Suppressor macrophage (primary cell): ENCODE measurements at places on chromosomes 7 and 10.

DNA sequence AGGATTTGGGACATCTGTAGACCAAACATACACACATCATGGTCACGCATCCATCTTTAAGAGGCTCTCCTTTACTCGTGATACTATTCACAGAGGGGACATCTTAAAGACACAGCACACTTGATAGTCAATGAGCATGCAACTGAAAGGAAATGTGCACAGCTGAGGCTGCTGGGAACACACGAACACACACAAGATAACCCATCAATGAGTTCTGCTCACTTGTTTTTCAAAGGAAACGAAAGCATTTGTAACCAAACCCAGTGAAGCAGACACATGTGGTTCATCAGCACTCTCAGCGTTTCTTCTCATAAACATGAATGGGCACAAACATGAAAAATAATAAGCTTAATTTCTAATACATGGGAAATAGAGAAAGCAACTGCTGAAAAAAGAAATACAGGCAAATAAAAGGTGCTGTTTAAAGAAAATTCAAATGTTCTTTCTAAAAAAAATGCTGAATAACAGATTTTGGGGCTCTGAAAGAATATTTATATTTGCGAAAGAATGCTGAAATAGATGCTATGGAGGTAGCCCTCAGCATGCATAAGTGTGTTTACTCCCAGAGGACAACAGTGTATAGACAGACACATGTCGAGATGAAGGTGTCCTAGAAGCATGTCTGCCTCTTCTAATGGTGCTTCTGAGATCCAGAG, 59.7 kb upstream of the LAMB4 start:
- DNase-seq, result no peak

- DNase-seq, result no peak
Observed at GRCh38 chr7:3083350-3083749, 39.7 kb upstream of the CARD11 start.

- peak; percentile 8 for DNase-seq
Observed at GRCh38 chr7:154505362-154505761, 453.2 kb downstream of the DPP6 start.

DNA sequence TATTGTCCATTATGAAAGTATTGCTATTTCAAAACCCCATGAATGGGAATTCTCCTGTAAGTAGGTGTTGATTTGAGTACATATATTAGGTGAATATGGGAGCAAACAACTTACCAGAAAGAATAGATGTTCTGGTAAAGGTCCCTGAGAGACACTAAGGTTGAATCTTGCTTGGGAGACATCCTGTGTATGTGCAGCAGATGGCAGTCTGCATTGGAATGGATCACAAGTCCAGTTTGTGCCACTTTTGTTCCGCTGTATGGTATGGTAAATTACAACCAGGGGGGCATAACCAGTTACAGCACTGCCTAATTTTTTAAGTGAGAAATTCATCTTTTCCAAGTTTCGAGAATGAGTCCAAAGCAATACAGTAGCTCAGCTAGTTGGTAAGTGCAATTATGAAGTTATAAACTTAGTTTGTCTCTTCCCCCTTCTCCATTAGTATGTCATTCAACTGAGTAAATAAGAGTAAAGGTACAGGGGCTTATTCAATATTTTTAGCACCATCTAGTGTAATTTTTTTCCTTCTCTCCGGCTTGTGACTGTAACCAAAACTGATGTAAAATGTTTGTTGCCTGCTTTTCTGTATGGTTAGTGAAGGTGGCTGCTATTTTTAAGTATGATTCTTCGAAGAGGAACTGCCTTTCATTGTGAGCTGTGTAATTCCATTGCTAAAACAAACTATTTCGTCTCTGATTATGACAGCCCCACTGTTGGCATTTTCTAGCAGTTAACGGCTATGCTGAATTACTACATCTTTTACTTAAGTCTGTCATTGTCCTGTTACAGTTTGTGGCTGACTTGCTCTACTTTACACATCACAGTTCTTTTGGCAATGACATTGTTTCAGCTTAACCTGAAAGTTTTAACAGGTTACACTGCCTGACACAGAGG, 2.8 kb downstream of the MCU start:
- peak; percentile 61 for DNase-seq

GRCh38 chr10:1120801-1121211, 64.6 kb downstream of the WDR37 start:
- no peak for DNase-seq

DNA sequence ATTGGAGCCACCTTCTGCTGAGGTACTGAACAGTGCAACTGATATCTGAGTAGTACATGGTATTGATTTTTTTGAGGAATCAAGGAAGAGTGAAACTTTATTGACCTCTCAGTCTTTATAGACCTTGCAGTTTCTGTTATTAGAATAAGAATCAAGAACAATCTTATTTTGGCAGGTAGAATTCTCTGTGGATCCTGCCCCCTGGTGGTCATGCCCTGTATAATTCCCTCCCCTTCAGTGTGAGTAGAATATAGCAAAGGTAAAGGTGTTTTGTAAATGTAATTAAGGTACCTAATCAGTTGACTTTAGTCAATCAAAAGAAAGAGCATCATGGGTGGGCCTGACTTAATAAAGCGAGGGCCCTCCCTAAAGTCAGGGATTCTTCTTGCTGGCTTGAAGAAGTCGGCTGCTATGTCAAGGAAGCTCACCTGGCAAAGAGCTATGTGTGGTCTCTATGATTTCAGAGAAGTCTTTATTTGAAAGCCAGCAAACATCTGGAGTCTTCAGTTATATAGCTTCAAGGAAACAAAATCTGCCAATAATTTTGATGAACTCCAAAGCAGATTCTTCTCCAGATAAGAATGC, 142.8 kb downstream of the LSM5 start:
- peak; percentile 32 for DNase-seq
